Heart right ventricle (tissue), 16 donors: ENCODE measurements at places on chromosomes 2 and 18. TPM values are rescaled to one million over a fixed set of nuclear protein-coding genes. Genes with fewer than 3 reads are reported as not detected.

SMAD2 gene
- 11.6 TPM for polyA plus RNA-seq

SCTR gene
- polyA plus RNA-seq: 1.4 TPM

DNA sequence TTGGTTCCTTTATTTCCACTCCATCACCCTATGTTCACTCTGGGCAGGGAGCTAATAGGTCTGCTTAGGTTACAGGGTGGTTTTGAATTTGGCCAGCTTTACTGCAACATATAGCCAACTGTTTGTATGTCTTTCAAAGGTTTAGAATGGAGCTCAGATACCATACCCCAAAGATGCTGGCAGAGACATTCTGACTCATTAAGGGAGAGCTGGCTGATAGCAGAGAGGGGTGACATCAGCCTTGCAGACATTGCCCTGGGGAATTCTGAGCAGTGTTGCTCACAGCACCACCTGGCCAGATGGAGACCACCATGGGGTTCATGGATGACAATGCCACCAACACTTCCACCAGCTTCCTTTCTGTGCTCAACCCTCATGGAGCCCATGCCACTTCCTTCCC is 2.1 kb downstream of the PROKR1 start:
- DNase-seq: no peak

GRCh38 chr2:120231974-120232635 is 8.9 kb upstream of the TMEM185B start:
- DNase-seq: no peak

DNA sequence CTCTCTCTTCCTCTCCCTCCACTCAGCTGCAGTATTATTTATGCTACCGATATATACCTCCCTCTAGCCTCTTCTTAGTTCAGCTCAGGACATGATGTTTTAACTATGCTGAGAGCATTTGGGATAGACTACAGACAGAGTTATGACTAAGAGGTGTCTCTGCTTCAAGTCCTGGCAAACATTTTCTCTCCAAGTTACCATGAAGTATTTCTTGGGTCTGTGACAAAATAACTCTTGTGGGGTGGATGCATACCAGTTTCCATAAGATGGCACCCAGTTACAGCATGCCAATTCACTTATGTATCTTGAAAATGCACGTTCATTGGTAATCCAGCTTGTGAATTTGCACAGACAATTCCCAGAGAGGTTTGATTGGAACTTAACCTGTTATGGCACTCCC is 737.6 kb downstream of the SLC4A3 start:
- no peak for DNase-seq

GRCh38 chr2:126753501-126754212 is 97.7 kb downstream of the GYPC start:
- DNase-seq: no peak

- no peak for DNase-seq
Observed at GRCh38 chr18:76943542-76944339, 121.4 kb downstream of the ZNF236 start.

DNA sequence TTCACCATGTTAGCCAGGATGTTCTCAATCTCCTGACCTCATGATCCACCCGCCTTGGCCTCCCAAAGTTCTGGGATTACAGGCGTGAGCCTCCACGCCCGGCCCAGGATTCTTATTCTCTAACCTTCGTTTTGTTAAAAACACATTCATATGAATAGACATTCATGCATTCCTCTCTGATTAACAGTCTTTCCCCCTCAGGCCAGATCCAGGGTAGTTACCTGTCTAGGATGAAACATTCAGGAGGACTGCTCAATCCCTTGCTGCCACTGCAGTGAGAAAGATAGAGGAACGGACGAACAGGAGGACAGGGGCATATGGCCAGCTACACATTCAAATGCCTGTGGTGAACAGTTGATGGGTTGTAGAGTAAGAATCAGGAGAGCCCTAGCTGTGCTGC is 39.6 kb upstream of the EPC2 start:
- DNase-seq: no peak

DNA sequence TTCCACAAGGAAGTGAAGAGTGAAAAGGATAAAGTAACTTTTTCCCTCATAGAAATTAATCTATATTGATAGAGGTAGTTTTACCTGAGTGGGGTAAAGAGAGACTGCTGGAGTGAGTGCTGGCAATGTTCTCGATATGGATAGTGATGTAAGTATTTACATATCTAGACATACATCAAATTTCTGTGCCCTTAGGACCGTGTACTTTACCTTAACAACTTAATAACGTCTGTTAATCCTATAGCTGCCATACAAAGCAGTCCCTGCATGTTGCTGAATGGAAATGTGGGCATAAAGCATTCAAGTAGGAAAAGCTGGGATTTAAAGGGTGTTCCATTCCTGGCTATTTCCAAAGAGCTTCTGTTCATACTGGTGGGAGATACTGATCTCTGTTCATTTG is 162.4 kb upstream of the NOSTRIN start:
- no peak for DNase-seq

DNA sequence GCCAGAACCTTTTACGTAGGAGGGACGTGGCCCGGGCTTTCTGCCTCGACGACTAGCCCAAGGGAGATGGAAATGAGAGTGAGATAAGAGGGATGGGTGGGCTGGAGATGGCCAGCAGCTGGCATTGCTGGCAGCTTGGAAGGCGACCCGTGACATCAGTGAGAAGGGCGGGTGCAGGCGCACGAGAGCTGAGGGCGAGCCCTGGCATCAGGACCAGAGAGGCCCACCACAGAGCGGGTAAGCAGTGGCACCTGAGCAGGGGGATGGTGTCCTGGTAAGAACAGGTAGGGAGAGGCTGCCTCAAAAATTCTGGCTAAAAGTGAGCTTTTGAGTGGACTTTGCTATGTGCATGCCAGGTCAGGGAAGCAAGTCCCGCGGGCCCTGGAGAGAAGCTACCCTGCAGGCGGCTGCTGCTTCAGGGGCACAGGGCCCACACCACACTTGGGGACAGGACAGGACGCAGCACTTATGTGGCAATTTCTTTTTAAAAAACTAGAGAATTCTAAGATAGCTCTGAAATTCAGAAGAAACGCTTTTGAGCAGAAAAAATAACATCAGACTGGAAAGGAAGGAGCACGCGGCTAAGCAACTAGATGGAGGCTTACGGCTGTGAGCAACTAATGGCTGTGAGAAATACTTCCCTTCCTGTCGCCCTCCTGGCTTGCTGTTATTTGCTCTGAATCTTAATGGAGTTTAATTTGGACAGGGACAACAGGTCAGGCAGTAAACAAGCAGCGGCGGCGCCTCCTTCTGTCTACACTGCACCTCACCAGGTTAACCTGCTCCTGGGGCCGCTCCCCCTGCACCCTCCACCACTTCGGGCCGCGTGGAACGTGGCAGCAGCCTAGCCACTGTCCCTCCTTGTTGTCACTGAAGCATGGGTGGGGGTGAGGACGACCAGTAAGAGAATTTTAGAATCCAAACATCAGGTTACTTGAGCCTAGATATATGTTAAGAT is 20.5 kb downstream of the THAP4 start:
- DNase-seq: no peak

GRCh38 chr2:11073251-11073650 is 82.0 kb upstream of the SLC66A3 start:
- no peak for DNase-seq

DNA sequence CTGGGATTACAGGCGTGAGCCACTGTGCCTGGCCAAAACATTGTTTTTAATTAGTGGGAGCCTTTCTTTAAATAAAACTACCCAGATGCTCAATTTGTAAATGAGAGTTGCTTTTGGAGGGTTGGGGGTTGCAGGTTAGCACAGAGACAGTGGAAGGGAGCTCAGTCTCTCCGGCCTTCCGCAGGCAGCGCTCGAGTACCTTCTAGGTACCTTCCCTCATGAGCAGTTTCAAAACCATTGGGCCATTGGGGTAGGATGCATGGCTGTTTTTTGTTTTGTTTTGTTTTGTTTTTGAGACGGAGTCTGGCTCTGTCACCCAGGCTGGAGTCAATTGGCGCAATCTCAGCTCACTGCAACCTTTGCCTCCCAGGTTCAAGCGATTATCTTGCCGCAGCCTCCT is 19.0 kb downstream of the SLC66A3 start:
- no peak for DNase-seq

GRCh38 chr18:11104307-11104706 is 45.1 kb downstream of the PIEZO2 start:
- DNase-seq: no peak
